Activated naive CD4-positive, alpha-beta T cell treated with anti-CD3 and anti-CD28 coated beads, Interleukin-2, amount 50 U/mL, for 72 hours (primary cell): ENCODE measurements at places on chromosomes 1 and 21. TPM values are rescaled to one million over a fixed set of nuclear protein-coding genes. Genes with fewer than 3 reads are reported as not detected.

Gene PPM1J
- total RNA-seq: 1.8 TPM

Gene IL19
- total RNA-seq: not detected

Gene CFHR3
- not detected for total RNA-seq

DNA sequence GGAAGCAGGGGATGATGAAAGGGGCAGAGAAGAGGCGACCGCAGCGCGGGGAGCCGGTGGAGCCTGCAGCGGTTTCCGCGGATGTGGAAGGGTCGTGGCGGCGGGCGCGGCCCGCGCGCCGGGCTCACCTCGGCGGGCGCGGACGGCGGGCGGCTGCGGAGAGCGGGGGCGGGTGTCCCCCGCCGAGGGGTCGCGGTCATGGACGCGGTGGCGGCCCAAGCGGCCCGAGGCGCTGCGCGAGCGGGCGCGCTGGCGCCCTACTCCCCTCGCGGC is 572 bp downstream of the LPGAT1 start:
- DNase-seq: peak; percentile 7

- DNase-seq: no peak
Measured at GRCh38 chr21:35616090-35616489, 444.2 kb downstream of the SETD4 start.

- no peak for DNase-seq
Measured at GRCh38 chr1:39036678-39037077, 10.5 kb downstream of the NDUFS5 start.

GRCh38 chr1:192003295-192004077 is 154.8 kb upstream of the RGS18 start:
- no peak for DNase-seq
